Renal cortex interstitium (tissue), 15 donors: ENCODE measurements at places on chromosomes 6 and 20. TPM values are rescaled to one million over a fixed set of nuclear protein-coding genes. Genes with fewer than 3 reads are reported as not detected.

GRCh38 chr20:17910828-17911294, 57.7 kb downstream of the SNX5 start:
- DNase-seq: no peak

DNA sequence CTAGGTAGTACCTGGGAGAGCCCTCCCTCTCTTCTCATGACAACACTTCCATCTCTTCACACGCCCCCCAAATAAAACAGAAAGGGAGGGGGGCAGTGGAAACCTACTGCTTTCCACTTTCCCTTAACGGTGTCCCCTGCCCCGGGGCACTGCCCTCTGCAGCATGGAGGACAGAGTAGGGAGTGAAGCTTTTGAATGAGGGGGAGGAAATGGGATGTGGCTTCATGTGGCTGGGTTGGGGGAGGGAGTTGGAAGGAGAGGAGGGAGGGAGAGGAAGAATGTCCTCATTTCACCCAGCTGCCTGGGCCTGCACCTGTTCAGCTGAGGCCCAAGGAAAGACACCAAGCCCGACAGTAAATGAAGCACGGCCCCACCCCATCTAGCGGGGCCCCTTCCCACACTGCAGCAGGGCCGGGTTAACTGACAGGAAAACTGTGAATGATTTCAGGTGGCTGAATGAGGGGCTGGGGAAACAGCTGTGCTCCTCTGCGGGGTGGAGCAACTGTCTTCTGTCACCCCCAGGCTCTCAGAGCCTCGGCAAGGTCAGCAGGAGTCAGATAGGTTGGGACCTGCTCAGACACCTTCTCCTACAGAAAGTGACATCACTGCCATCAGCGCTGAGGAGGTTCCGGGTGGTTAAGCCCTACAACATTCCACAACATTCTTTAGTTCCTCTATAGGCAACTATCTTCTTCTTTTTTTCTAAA, 40.0 kb upstream of the TAF8 start:
- DNase-seq: peak; percentile 20

Gene XKR7
- polyA plus RNA-seq: 0.36 TPM

- no peak for DNase-seq
Measured at GRCh38 chr6:121110733-121111132, 223.5 kb downstream of the TBC1D32 start.

Gene TUBB1
- 2.9 TPM for polyA plus RNA-seq

- DNase-seq: no peak
Measured at GRCh38 chr6:148225871-148226270, 116.8 kb upstream of the SASH1 start.

- peak; percentile 51 for DNase-seq
Measured at GRCh38 chr6:156028335-156029131, 572.9 kb upstream of the NOX3 start.

Gene CTCFL
- polyA plus RNA-seq: 2.7 TPM

Gene SLC35B3
- 34.0 TPM for polyA plus RNA-seq

- DNase-seq: no peak
Measured at GRCh38 chr20:1535420-1536175, 21.9 kb downstream of the SIRPD start.
